ENCODE measurements at places on chromosomes 16 and 17.
A peak's percentile ranks its signal among the peaks of the same experiment; 100 is the strongest.

DNA sequence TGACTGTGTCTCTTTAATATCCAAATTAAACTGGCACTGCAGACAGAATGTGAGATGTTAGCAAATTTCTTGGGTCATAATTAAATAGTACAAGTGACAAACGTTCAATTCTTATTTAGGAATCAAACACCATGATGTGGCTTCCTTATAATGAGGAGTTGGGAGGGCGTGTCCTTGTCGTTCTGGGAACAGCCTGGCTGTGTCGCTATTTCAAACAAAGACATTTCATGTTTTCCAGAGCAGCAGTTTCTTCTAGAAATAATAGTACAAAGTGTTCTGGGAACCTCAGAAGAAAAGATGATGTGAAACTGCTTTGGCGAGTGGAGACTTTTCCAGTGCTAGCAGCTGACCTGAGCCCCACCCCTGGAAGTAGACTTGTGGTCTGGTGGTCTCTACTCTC is 301.7 kb upstream of the N4BP1 start:
- DNase-seq = peak; percentile 24

DNA sequence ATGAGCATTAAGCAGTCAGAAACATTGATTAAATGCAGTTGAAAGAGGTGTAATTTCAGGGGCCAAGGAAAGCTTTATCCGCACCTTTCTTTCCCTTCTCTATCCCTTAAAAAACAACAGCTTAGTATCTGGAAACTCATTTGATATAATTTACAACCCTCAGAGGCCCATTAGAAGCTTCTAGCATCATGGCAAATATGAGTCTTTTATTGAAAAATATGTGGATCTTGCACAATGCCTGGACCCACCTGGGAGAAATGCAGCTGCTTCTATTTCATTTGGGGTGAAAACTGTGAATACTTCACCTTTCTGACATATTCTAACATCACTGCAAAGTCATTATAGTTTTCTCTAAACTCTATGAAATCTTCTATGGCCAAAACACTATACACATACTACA is 492.2 kb upstream of the PSMD7 start:
- DNase-seq = no peak

- DNase-seq = peak; percentile 91
Measured at GRCh38 chr17:42928714-42929496, 28.3 kb downstream of the G6PC1 start.

DNA sequence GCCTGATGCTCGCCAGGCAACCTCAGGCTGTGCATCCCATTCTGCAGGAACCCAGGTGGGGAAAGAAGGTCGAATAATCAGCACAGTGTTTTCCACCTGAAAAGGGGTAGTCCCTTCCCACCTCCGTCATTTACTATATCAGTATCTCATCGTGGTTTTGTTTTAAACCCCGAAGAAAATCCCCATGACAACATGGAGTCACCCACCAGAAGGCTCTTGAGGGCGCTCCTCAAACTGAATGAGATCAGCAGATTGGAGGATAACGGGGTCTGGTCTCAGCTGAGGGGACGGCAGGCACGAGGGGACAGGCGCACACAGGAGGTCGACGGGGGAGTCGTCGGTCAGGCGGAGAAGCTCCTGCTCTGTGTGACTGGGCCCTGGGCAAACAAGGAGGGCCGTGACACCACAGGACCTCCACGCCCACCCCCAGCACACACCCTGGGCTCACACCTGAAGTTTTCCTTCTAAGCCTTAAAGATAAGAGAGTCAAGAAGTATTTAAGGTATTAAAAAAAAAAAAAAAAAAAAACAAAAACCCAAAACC is 44.2 kb downstream of the MARF1 start:
- DNase-seq = no peak

DNA sequence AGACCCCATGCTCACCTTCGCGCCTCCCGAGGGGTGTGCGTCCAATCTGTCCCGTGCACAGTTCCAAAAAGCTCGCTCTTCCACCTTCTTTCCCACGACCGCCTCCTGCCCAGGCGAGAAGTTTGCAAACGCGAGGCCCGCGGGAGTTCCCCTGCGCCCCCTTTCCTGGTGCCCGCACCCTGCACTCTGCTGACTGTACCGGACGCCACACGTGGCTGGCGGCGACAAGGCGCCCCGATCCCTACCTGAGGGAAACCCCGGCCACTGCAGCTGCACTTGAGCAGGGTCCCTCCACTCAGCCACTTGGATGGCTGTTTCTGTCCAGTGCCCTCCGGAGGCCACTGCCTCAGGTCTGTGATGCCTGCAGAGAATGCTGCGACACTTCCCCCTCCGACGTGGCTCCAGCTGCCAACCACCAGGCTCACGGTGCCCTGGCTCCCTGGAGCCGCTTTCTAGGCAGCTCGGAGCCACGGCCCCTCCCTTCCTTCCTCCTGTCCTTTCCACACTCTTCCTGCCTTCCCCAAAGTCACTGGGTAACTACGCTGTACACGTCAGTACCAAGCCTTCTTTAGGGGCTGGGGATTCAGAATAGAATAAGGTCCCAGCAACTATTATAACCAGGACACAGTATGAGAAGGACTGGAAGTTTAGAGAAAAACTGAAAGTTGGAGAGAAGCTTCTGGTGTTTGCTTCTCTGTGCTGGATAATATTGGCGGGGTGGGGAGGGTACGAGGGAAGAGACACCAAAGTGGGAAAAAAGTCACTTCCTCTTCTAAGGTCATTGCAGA is at the start of gene MLKL:
Gene MLKL, minus strand, starts transcription at position 425 of the 788 bp plus-strand sequence. CDS start 5,105 bp downstream, outside the sequence.
- peak; percentile 77 for DNase-seq

- DNase-seq = peak; percentile 12
Measured at GRCh38 chr16:66304151-66304550, 62.3 kb upstream of the CDH5 start.

DNA sequence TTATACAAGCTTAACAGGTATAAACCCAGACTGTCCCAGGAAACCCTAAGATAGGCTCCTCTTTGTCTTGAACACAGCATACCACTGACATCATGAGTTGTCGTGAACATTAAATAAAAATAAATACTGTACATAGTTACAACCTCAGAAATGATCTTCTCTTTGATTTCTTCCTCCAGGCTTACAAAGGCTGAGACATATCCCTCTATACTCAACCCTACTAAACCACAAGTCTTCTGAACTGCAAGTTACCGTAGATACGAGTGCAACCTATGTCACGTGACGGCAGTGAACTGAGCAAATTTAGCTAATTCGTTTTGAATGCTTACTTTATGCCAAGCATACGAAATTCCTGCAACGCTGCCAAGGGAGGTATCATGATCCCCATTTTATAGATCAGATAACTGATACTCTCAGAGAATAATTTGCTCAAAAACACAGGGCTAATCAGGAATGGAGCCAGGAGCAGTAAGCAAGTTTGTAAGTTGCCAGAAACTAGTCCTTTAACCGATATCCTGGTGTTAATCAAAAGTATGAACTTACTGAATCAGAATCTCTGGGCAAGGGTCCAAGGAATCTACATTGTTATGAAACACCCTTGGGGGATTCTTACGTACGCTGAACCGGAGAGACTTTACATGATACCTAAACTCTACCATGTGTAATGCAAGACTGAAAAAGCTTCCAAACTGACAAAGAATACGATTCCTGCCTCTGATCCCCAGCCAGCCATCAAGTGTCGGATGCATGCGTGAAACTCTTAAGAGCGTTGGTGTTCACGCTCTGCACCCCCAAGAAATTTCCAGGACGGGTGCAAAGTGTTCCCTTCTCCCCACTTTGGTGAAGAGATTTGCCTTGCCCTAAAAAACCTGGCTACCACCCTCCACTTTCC is 106.2 kb downstream of the XYLT1 start:
- peak; percentile 96 for DNase-seq

GRCh38 chr16:67702130-67702529 is 17.0 kb downstream of the GFOD2 start:
- DNase-seq = no peak

GRCh38 chr17:33115366-33115765 is 123.7 kb downstream of the SPACA3 start:
- no peak for DNase-seq

DNA sequence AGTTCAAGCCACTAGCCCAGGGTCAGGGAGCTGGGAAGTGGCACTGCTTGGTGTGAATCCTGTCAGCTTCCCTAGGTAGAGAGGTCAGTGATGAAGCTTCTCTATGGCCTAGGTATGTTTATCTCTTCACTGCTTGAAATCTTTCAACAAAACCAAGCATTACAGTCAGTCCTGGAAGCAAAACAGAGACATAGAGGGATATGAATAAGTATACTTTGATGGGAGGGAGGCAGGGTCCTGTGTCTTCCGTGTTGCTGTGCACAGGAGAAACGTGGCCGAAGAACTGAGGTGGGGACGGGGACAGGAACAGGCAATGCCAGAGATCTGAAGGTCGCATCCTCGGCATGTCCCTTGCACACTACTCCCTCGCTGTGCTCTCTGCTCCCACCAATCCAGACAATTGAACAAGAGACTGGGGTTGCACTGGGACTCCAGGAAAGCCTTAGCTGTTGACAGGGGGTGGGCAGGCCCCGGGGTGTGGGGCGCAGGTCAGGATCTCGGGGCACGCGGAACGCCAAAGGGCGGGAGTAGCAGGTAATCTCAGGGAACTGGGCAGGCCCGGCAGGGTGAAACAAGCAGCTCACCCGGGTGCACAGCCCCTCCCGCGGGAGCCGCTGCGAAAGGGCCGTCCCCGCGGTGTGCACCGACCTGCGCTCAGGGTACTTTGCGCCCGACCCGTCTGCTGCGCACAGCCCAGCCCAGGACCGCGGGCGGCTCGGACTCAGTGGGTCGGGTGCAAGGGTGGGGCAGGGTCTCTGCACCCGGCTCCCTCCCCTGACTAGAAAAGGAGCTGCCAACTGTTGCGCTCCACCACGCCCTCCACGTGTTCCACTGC is at the start of gene MT1H:
Gene MT1H, plus strand, starts transcription at position 810 of the 835 bp plus-strand sequence. CDS start 71 bp downstream, outside the sequence.
- DNase-seq = no peak

- DNase-seq = peak; percentile 21
Measured at GRCh38 chr16:88999457-89000206, 22.6 kb upstream of the CBFA2T3 start.

- DNase-seq = no peak
Measured at GRCh38 chr17:74702116-74702871, 10.4 kb downstream of the CD300LF start.

GRCh38 chr17:76504117-76504516 is 2.9 kb upstream of the RHBDF2 start:
- DNase-seq = no peak

DNA sequence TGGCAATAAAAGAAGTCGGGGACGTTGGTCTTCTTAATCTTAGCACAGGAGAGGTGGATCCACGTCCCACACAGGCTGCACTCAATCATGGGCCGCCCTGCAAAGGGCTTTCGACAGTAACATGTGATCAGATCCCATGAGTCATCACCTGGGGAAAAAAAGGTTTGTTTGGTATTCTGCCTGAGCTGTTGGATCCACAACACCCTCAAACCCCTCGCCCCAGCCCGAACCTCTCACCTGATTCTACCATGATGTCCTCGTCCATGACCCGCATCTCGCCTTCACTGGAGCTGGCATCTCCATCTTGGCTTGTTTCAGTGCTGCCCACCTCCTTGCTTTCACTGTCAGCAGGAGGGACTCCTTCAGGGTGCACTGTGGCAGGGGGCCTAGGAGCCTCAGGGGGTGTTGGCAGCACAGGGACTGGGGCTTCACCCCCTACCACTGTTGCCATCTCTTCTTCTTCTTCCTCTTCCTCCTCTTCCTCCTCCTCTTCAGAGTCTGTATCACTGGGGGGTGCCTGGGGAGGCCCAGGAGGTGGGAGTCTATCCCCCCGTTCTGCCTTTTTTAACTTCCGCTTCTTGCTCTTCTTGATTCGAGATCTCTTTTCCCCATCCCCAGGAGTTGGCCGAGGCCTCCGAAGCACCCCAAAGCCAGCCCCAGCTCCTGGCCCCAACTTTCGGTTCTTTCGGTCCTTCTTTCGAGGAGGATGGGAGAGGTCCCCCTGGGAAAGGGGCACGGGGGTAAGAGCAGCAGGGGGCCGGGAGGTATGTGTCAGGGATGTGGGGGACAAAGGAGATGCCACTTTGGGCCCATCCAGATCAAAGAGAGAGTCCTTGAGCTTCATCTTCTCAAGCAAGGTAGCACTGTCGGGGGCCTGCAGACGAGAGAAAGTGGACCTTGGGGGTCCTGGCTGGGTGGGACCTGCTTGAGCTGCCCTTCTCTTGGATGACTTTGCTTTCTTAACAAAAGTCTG is 1.7 kb upstream of the DVL2 start:
- peak; percentile 47 for DNase-seq

GRCh38 chr17:78745407-78746088 is 36.5 kb downstream of the CYTH1 start:
- peak; percentile 67 for DNase-seq

GRCh38 chr16:82730901-82731300 is 104.1 kb downstream of the CDH13 start:
- DNase-seq = no peak

- DNase-seq = no peak
Measured at GRCh38 chr16:68749432-68749831, 12.3 kb downstream of the CDH1 start.

GRCh38 chr16:10751291-10751697 is 7.7 kb downstream of the NUBP1 start:
- DNase-seq = peak; percentile 9

DNA sequence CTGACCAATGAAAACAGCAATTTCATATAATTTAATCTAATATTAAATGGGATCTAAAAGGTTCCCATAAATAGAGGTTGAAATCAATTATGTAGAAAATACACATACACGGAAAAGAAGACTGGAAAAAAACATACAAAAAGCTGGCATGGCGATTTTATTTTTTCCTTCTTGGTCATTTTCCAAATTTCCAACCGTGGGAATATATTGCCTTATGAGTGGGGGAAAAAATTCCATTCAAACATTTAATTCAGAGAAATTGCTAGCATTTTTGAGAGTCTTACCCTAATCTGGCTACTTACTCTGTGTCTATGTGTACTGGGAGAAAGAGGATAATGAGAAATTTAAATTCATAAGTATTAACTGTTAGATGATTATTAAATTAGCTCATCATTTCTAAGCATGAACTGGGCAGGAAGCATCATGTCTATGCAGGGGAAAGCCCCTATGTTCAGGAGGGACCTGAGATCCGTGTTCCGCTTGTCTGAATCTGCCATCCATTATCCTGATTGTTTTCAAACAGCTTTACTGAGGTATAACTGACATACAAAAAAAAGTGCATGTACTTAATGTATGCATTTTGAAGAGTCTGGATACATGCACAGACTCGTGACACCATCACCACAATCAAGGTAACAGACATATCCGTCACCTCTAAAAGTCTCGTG is 145.2 kb downstream of the XYLT1 start:
- DNase-seq = no peak

Data from GM23248 (cell line).